GM10248 (cell line): ENCODE measurements at places on chromosomes 6 and 20.

DNA sequence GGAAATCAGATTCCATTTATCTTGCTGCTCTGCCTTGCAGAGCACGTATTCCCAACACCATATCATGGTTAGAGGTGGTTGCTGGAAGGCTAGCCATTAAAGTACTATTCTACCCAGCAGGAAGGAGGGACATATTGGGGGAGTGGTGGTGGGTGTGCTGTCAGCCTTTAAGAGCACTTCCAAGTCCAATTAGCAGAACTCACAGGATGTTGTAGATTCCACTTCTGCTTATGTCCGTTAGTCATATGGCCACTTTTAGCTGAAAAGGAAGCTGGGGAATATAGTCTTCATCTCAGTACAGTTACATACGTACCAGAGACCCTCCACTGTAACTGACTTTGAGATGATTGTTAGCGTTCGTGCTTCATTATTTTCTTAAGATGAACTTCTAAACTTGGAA lies 94.4 kb downstream of the SAMD3 start:
- no peak for DNase-seq

DNA sequence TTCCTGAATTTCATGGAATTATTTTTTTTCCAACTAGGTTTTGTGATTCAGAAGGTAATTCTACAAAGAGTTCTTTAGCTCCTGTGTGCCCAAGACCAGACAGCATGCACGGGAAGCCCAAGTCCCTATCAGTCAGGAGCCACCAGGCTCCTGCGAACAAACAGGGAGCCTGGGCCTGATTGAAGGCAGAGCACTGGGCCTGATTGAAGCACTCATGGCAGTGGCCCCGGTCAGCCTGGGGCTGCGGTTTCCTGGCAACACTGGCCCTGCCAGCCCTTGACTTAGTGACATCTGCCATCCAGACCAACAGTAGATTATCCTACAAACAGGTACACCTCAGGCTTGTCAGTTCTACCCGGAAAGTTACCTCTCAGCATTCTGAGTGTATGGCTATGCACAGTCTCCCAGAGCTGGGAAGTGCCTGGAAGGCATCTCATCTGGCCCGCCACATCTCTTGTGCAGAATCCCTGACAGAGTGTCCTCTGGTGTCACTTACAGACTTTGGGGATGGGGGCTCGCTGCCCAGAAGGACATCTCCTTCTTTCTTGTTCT lies 133.8 kb downstream of the VEGFA start:
- DNase-seq, result no peak

DNA sequence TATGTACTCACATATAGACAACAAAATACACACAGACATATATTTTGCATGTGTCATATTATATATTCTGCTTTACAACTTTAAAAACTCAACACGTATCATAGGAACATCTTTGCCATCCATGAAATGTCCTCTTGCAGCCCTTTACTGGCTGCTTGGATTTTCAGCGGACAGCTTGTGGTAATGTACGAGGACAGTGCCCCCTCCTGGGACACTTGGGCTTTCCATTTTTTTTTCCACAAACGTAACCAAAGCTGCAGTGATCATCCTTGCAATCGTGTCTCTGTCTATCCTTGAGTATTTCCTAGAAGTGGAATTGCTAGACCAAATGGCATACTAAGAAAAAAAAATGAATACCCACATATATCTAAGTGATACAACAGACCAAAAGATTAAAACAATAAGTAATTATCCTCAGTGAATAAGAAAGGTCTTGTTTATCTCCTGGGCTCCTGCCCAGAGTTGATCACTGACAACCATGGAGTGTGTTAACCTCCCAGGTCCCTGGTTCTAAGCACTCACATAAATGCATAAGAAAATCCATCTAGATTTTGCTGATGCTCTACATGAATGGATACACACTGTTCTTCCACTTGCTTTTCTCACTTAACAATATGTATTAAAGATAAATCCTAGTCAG lies 18.1 kb downstream of the BPI start:
- no peak for DNase-seq

DNA sequence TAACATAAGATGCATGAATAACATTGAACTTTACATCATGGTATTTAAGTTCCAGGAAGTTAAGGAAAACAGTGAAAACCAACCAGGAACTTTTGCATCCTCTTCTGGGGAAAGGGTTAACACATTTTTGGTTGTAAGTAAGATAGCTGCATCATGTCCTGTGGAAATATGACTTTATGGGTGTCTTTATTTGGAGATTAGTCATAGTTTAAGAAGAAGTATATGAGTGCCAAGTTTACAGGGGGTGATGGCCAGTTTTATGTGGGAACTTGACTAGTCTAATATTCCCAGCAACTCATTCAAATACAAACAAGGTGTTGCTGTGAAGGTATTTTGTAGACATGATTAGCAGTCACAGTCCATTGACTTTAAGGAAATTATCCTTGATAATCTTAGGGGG lies 78.0 kb downstream of the PDE10A start:
- DNase-seq, result no peak

DNA sequence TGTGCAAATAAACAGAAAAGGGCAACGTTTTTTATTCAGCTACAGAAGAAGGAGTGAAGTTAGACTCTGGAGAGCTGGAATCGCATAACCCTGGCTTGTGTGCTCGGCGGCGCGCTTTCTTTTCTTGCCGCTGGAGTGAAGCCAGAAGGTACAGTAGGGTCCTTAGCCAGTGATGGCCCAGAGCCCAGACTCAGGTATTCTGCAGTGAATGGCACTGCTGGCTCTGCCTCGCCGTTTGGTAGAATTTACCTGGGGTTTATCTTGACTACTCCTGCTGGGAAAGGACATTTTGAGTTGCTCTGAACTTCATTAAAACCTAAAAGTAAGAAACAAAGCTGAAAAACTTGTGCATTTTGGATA lies 56.9 kb upstream of the TIAM2 start:
- no peak for DNase-seq

GRCh38 chr6:116156405-116157326 lies 30.7 kb upstream of the COL10A1 start:
- no peak for DNase-seq

GRCh38 chr6:123352279-123352678 lies 284.5 kb downstream of the TRDN start:
- no peak for DNase-seq

- DNase-seq, result no peak
Observed at GRCh38 chr6:7813704-7814103, 87.8 kb downstream of the BMP6 start.

GRCh38 chr6:26187981-26188635 lies 100.9 kb downstream of the HFE start:
- DNase-seq, result no peak

DNA sequence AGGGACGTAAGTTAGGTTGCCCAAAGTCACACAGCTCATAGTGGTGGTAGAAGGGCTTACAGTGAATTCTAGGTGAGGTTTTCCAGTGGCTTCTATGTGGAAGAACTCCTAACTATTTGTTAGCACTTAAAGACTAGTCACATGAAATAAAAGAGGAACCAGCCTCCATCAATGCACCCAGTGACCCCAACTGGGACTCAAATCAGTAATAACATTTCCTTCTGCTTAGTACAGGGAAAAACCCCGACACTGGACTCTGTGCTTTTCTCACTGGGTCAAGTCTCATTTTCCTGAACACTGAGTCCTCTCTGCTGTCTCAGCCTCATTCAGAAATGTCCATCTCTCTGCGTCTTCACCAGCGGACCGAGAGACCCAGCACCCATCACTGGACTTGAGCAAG lies 89.2 kb downstream of the SLC22A23 start:
- peak; percentile 45 for DNase-seq

DNA sequence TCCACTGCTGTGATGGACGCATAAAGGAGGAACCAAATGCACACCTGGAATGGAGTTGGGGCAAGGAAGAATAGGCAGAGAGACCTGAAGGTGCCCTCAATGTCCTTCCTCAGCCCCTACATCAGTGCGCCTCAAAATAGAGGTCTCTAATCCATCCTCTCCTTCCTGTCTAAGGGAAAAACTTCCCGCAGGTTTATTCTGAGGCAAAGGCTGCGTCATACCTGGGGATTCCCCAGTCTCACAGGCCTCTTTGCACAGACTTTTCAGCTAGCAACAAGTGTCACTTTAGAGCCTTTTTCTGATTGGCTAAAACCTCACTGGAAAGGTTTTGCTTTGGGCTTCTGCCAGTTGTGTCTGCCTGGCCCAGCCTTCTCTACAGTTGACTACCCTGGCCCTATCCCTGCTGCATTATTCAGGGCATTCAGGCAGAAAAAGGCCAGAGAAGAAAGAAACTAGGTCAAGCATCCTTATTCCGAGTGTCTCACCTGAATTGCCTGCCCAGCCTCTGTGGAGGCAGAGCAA lies 1.8 kb upstream of the HLA-DQB1 start:
- peak; percentile 76 for DNase-seq

- DNase-seq, result no peak
Observed at GRCh38 chr20:46967646-46968045, 73.0 kb downstream of the EYA2 start.

GRCh38 chr6:142088858-142089216 lies 43.9 kb upstream of the GJE1 start:
- DNase-seq, result no peak

GRCh38 chr6:14658886-14659561 lies 541.5 kb downstream of the CD83 start:
- no peak for DNase-seq

DNA sequence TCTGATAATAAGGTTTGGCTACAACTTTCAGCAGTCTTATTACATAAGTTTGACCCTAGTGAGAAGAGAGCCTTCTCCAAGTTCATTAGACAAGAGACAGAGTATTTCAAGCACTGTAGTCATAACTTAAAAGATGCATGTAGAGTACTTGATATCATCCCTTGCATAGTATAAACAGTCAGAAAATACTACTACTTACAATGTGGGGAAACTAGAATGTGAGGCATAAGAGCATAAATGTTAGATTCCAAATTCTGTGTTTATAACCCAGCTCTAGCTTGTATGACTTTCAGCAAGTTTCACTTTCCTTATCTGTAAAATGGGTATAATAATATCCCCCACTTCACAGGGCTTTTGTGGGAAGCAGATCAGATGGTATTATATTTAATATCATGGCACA lies 56.8 kb upstream of the TMEM200A start:
- no peak for DNase-seq

GRCh38 chr6:168841609-168842278 lies 400.8 kb downstream of the SMOC2 start:
- no peak for DNase-seq

DNA sequence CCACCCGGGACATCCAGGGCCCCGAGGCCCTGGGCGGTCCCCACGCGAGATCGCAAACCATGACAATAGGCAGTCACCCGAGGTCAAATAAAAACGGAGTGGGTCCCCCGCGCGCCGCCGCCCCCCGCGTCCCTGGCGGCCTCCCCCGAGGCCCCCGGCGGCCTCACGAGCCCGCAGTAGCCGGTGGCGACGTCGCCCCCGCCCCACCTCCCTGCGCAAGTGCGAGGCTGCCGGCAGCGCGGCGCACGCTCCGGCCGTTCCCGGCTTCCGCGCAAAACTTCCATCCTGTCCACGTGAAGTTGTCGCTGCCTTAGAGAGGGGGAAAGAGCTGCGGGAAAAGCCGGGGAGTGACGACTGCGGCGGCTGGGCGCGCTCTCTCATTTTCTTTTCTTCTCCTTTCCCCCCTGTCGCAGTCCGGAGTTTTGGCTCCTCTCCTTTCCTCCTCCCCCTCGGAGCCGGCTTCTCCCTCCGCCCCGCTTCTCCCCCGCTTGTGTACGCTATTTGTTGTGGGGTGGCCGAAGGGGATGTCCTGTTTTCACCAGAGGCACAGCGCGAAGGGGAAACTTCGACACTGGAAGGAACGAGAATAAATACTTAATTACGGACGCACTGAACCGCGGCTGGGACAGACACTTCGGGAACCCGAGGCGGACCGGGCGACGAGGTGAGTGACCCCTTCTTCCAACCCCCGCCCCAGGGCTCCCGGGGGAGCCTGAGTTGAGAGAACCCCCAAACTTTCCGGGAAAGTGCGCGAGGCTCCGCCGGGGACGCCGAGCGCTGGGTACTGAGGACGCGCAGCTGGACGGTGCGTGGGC lies at the start of gene EYA4:
TSS of gene EYA4 (plus strand) at position 272 of the 815 bp plus-strand sequence. CDS start 33,424 bp downstream, outside the sequence.
- DNase-seq, result peak; percentile 7

DNA sequence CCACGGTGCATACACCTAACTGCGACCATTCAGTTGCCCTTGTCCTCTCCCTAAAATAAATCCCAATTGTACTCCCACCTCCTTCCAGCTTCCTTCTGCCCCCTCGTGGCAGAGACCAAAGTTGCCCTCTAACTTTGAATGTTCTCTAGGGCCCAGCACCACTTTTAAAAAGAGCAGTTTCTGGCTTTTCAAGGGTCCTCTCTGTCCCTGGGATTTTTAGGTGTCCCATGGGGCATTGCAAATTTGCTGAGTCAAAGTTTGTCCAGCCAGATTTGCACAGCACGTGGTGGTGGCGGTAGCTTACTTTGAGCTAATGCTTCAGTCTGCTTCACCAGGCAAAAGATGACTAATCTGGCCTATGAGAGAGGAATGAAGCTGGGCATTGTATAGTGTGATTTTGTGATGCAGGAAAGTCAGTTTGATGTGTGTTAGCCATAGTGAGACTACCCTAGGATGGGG lies 100.2 kb downstream of the PERP start:
- DNase-seq, result peak; percentile 49

- no peak for DNase-seq
Observed at GRCh38 chr6:98579079-98579478, 255.3 kb upstream of the POU3F2 start.

GRCh38 chr6:125114248-125114858 lies 39.2 kb upstream of the TPD52L1 start:
- peak; percentile 29 for DNase-seq

GRCh38 chr20:25286917-25287316 lies 39.0 kb downstream of the PYGB start:
- no peak for DNase-seq

GRCh38 chr20:49157146-49157545 lies 31.0 kb downstream of the STAU1 start:
- no peak for DNase-seq
